ENCODE measurements at places on chromosomes 5 and 9. TPM values are rescaled to one million over a fixed set of nuclear protein-coding genes. Genes with fewer than 3 reads are reported as not detected.

The SH3PXD2B gene
- total RNA-seq: 0.64 TPM

The MRPL36 gene
- 69.6 TPM for total RNA-seq

The TMEFF1 gene
- total RNA-seq: 0.91 TPM

The IL11RA gene
- 41.8 TPM for total RNA-seq

The PCA3 gene
- not detected for total RNA-seq

The SV2C gene
- total RNA-seq: 0.88 TPM

The PCDHGA11 gene
- 0.09 TPM for total RNA-seq

The ZNF454 gene
- not detected for total RNA-seq

The FAM221B gene
- not detected for total RNA-seq

The ROPN1L gene
- 0.18 TPM for total RNA-seq

The PCDHGA8 gene
- total RNA-seq: not detected

The SLC36A2 gene
- not detected for total RNA-seq

The AQP7 gene
- 0.29 TPM for total RNA-seq

The SOX30 gene
- not detected for total RNA-seq

DNA sequence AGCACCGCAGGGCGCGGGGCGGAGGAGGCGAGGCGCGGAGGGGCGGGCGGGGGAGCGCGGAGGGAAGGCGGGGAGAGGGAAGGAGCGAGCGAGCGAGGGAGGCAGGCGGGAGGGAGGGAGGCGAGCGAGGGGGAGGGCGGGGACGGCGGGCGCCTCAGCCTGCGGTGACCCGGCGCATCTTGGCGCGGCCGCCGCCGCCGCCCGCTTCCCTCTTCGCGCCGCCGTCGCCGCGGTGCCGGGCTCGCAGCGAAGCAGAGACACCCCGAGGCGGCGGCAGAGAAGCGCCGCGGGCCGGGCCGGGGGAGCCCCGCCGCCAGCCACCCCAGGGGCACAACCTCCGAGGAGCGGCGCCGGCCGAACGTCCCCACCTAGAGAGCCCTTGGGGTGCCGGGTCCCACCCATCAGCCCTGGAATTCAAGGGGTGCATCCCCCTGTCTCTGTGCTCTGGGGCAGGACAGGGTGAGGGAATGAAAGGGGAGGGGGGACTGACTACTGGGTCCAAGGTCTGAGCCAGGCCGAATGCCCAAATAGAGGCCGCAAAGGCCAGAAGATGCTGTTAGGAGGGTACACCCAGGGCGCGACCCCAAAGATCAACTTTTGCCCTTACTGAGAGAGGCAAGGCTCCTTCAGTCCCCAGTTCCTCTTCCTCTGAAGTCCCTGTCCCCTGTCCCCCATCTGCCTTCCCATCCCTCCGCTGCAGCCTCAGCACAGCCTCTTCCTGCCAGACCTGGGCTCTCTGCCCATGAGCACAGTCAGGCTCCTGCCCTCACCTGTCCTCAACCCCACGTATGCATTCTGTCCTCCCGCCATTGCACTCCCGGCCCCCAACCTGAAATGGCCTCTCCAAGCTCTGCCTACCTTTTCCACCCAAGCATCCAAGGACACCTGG lies at the start of gene ADAMTS2:
ADAMTS2 (minus strand) TSS at position 29 of the 889 bp plus-strand sequence. CDS start 133 bp downstream, outside the sequence.
- no peak for DNase-seq

- DNase-seq: no peak
Measured at GRCh38 chr5:83281658-83282057, 189.9 kb upstream of the VCAN start.

- no peak for DNase-seq
Measured at GRCh38 chr5:119470851-119471451, 18.7 kb downstream of the HSD17B4 start.

- no peak for DNase-seq
Measured at GRCh38 chr9:2924380-2924768, 80.5 kb upstream of the PUM3 start.

DNA sequence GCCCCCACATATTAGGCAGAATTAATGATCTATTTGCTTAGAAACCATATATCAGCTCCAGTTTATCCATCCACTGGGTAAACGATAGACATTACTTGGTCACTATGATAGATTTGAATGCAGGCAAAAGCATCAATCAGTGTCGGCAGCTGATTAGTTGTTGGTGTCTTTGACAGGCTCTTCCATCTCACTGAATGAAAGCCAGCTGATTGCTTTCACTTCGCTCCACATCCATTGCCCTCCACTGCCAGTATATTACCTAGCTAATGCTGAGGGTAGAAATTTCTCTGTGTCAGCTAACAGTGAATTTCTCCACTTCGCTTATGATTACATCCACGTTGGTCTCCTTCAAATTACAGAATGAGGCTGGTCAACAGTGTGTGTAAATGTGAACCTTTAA lies 821.3 kb upstream of the TYRP1 start:
- DNase-seq: no peak

- DNase-seq: no peak
Measured at GRCh38 chr5:57002959-57003485, 51.1 kb upstream of the MIER3 start.

- DNase-seq: no peak
Measured at GRCh38 chr5:131379723-131380122, 115.9 kb downstream of the CDC42SE2 start.

DNA sequence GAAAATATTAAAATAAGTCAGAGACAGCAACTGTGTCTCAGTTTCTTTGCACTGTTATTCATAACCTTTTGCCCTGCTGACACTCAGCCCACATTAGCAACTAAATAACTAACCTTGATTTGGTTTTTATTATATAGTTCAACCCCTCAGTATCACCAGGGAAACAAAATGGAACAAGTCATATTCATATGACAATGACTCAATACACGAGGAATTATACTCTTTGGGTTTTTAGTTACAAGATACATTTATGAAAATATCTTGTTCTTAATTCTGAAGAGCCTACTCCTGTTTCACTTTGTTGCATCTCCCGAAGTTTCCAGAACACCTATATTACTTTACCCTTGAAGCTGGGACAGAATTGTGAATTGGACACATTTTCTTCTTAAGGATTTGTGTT lies 845.4 kb downstream of the EFNA5 start:
- DNase-seq: no peak

- DNase-seq: no peak
Measured at GRCh38 chr5:142364251-142365145, 39.7 kb upstream of the SPRY4 start.

GRCh38 chr9:91291866-91292265 lies 69.9 kb downstream of the AUH start:
- no peak for DNase-seq

DNA sequence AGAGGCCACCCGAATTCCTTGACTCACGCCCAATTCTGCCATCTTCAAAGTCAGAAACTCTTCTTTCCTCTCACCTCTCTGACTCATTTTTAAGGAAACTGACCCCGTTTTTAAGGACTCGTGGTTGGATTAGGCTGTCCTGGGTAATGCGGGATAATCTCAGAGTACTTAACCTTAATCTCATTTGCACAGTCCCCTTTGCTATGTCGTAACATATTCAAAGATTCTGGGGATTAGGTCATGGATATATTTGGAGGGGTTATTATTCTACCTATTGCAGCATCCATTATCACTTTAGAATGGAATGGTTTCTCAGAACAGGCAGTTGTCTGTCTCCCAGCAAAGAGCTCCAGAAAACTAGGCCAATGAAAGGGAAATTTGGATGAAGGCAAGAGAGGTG lies 80.8 kb upstream of the IL12B start:
- no peak for DNase-seq

GRCh38 chr5:93746406-93747056 lies 5.1 kb upstream of the POU5F2 start:
- DNase-seq: no peak

GRCh38 chr5:57862471-57862911 lies 379.9 kb upstream of the ACTBL2 start:
- DNase-seq: no peak

- DNase-seq: no peak
Measured at GRCh38 chr5:123429993-123430392, 6.8 kb upstream of the CEP120 start.

GRCh38 chr5:90438100-90438499 lies 28.5 kb upstream of the CETN3 start:
- DNase-seq: no peak

- no peak for DNase-seq
Measured at GRCh38 chr9:133709015-133709611, 29.0 kb downstream of the SARDH start.

DNA sequence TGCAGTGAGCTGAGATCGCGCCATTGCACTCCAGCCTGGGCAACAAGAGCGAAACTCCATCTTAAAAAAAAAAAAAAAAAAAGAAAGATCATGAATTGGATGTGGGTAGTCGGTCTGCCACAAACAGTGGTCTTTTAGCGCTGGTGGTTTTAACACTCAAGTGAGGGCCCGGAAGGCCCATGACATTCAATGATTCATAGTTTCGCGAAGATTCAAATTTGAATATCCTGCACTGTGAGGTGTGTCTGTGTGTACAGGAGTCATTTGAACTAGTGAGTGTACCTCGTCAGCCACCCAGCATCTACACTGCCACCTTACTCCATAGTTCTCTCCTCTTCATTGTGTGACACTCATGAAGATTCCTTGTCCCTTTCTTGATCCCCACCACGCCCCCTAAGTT lies 41.3 kb downstream of the CFAP77 start:
- DNase-seq: peak; percentile 8

- no peak for DNase-seq
Measured at GRCh38 chr9:110320651-110321445, 16.8 kb downstream of the TXNDC8 start.
